ENCODE measurements at places on chromosomes 3 and 15.

DNA sequence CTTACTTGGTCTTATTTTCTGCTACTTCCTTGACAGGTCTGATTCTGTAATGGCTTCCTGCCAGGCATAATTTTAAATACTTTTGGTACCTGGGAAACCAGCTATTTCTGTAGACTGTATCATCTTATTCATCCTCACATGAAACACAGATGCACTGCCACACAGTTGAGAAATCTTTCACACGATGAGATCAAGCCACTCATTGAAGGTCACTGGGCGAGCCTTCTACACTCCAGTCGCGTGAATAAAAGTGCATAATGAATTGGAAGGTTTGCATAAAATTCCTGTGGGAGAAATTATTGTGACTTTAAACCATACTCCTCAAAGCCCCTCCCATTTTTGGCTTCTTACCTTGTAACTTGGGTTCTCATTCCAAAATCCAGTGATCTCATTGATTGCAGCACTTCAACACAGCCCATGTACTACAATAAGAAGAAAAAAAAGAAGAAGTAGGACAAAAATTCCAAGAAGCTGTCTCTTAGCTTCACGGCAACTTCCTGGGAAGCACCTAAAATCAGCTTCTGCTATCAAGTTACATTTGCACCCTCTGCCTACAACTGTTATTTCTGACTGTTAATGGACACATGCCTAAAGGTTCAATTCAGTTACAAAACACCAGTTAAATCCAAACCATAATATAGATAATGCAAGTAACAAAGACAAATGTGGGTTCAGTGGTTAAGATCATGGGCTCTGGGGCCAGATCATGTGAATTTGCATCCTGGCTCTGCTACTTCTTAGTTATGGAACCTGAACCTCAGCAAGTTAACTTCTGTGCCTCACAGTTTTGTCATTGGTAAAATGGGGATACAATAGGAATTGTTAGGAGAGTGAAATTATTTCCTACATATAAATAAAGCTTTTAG lies 39.0 kb downstream of the SHC4 start:
- no peak for DNase-seq

- DNase-seq = no peak
Observed at GRCh38 chr15:59035201-59035600, 47.7 kb downstream of the RNF111 start.

GRCh38 chr3:71180524-71180923 lies 403.0 kb downstream of the FOXP1 start:
- DNase-seq = no peak

GRCh38 chr3:197364410-197365071 lies 66.1 kb upstream of the DLG1 start:
- DNase-seq = no peak

GRCh38 chr15:70327328-70327855 lies 229.7 kb upstream of the TLE3 start:
- DNase-seq = no peak

DNA sequence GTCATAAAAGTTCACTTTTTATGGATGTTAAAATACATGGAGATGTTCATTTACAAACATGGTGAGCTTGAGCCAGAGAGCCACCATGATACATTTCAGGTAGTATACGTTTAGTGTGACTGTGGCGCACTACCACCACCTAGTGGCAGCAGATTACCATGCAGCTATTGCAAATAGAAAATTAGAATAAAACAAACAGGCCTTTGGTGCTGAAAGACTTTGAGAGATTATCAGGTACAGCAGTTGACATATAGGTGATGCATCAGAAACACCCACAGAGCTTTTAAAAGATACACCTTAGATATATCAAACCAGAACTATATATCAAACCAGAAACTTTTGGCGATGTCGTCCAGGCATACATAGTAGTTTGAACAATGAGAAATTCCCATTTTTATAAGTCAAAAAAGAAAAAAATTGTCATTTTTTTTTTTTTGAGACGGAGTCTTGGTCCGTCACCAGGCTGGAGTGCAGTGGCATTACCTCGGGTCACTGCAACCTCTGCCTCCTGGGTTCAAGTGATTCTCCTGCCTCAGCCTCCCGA lies 42.0 kb upstream of the ICE2 start:
- peak; percentile 56 for DNase-seq

Measured in mesenchymal stem cell (in vitro differentiated cells and primary cell).